Activated CD8-positive, alpha-beta memory T cell treated with anti-CD3 and anti-CD28 coated beads for 1 hour (primary cell): ENCODE measurements at places on chromosomes 13 and 19.

DNA sequence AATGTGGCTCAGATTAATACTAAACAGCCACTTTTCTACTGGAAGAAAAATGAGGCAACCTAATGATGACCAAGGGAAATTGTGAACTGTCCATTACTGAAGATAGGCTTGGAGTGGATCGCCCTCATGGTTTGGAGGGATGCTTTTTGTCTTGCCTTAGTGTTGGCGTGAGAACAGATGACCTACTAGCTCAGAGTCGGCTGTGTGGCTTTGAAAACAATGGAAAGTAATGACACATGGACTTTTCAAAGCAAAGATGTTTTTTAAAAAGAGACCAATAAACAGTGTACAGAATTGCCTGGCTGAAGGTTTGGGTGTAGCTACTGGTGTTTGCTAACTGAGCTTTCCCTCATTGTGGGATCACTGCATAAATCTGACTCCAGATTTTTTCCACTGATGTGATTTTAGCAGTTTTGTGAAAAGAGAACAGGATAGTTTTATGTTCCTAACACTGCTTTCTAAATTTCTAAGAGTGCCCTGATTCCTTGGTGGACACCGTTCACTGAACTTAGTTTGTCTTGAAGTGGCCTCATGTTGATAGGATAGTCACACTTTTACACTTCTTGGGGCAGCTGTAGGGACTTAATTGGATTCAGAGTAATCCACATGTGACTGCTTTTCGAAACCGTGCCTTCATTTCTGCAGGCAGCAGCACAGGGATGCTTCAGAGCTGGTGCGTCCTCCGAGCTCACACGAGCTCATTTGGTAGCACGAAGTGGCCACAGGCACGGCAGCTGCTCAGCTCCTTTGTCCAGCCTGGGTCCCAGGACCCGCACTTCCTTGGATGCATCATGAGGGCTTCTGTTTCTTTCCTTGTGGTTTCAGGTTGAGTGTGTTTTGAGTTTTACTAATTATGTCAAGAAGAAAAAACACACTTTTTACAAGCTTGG is 4.3 kb downstream of the CEBPG start:
- no peak for DNase-seq

DNA sequence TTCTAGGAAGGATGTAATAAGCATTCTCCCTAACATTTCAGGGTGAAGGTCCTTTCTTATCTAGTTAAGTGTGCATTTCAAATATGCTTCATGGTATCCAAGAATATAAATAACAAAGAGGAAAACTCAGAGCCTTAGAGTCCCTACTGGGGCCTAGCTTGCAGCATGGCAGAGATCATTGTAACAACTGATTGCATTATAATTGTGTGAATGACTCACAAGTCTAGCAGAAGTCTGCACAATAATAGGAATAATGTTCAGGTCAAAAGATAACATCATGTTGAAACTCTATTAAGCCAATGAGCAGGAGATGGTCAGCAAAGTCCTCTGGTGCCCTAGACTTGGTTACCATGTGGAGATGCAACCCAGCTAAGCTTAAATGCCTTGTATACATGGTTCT is 3.4 kb downstream of the POSTN start:
- no peak for DNase-seq

GRCh38 chr19:33465371-33465770 is 56.2 kb downstream of the PEPD start:
- no peak for DNase-seq

GRCh38 chr19:49395581-49396407 is 7.7 kb downstream of the KASH5 start:
- no peak for DNase-seq
